ENCODE measurements at places on chromosomes 16 and 17.

DNA sequence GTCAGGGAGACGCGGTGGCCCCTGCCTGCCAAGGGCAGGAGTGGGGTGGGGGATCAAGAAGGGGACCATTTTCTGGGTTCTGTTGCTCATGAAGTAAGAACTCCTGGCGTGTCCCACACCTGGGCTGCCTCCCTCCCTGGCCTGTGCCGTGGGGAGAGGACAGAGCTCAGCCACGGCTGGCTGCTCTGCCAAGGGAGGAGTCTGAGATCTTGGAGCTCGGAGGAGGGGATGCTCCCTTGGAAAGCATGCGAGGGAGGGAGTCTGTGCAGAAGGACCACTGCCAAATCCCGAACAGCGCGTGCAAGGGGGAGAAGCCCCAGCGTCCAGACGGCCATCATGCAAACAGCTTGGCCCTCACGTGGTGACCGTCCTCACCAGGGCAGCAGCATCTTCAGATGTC, 64.2 kb upstream of the ZNF469 start:
- DNase-seq: no peak

- no peak for DNase-seq
These were observed 15.2 kb downstream of the CHRNB1 start for GRCh38 chr17:7459961-7460545.

DNA sequence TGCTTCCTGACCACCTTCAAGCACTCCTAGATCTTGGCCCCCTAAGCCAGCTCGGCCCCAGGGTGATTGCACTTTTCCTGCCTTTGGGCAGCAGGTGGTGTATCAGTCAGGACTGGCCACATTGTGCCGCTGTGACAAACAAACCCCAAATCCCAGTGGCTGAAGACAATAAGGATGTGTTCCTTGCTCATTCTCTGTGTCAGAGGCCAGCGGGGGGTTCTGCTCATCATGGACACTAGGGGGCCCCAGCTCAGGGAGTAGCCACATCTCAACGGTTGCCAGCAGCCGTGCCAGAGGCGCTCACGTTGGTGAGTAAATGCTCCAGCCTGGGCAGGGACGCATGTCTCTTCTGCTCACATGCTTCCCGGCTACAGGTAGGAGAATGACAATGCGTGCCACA, 60.4 kb downstream of the ZDHHC7 start:
- peak; percentile 65 for DNase-seq

- no peak for DNase-seq
These were observed 32.2 kb upstream of the ABCA3 start for GRCh38 chr16:2372684-2373083.

GRCh38 chr16:17591655-17592405, 121.1 kb upstream of the XYLT1 start:
- no peak for DNase-seq

DNA sequence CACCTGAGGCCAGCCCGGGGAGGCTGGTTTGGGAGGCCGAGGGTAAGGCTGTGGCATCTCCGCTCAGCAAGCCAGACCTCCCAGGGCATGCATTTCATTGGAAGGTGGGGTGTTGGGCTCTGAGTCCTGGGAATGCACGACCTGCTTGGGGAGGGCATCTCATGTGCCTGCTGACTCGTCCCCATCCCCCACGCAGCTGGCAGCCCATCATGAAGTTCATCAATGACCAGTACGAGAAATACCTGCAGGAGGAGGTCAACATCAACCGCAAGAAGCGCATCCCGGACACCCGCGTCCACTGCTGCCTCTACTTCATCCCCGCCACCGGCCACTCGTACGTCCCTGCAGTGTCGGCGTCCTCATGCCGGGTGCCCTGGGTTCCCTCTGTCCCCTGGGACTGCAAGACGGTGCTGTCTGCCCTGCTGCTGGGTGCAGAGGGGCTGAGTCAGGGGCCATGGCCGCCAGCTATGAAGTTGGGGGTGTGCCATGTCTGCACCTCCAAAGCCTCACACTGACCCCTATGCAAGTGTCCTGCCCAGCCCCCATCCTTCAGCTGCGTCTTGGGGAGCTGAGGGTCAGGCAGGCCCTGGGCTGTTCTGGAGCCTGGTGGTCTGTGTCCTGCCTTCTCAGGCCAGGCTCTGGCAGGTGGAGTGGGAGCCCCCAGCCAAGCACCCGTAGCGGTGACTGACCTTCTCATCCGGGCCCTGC, 347.9 kb downstream of the SEC14L1 start:
- DNase-seq: no peak

- DNase-seq: no peak
These were observed 19.1 kb upstream of the KPNB1 start for GRCh38 chr17:47630614-47631013.
